ENCODE measurements at places on chromosomes 12 and 14.

DNA sequence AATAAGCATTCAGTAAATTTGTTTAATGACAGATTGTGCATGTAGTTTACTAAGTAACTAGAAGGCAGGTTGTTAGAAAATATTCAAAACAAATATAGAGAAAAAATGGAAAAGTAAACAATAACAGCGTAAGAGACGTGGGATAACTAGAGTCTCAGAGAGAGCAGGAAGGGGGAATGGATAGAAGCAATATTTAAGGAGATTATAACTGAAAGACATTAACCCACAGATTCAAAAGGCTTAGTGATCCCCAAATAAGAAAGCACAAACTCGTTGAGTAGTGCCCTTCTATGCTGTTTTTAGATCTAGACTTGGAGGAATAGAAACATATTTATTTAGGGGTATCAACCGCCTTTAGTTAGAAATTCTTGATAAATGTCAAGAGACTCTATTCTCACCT, 169.7 kb upstream of the RGS6 start:
- DNase-seq, result no peak

DNA sequence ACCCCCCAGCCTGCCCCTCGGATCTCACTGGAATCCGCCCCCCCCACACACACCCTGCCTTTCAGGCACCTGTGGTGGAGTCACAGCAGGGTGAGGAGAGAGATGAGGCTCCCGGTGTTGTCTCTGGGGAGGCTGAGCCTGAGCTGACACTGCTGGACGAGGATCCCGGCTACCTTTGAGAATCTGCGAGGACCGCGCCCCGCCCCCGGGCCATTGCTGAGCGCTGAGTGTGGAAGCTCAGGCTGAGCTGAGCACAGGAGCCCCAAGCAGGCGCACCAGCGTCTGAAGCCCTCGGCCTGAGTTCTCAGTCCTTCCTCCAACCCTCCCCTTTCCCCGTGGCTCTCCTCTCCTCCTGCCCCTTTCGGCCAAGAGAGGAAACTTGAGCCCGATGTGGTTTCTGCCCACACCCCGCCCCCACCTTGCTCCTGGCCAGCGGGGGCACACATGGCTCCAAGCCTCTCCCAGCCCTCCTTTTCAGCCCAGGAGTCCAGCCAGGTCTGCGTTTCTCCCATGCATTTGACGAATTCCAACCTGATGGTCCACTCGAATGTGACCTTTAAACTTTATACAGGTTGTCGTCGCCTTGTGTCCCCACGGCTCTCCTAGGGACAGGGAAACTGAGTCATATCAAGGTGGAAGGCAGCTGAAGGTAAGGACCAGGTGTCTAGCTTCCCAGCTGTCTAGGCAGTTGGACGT, at the start of gene NFE2:
Gene NFE2, minus strand, starts transcription at position 284 of the 696 bp plus-strand sequence. CDS start 5,767 bp downstream, outside the sequence.
- no peak for DNase-seq

DNA sequence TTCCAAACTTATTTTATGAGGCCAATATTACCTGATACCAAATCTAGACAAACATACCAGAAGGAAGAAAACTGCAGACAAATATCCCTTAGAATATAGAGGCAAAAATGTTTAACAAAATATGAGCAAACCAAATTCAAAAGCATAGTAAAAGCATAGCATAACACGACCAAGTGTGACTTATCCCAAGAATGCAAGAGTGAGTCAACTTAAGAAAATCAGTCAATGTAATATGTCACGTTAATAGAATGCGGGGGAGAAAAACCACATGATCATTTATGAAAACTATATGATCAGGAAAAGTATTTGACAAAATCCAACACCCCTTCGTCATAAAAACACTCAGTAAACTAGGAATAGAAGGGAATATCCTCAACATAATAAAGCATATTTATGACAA, 217.3 kb downstream of the ADGRD1 start:
- DNase-seq, result no peak

DNA sequence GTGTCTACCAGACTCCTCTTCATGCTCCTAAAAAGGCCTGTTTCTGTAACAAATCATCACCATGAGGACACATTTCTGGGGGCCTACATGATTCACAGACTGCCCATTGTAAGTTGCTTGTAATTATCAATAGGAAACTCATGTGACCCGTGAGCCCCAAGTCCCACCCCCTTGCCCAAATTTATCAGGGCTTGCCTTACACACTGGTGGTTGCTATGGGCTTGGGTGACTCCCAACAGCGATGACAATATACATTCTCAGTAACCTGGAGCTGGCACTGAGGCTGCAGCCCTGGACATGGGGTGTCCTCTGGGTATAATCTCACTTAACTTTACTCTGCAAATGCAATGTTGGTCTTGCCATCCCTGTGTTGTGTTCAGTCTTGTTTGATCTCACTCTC, 149.2 kb downstream of the NRXN3 start:
- no peak for DNase-seq

DNA sequence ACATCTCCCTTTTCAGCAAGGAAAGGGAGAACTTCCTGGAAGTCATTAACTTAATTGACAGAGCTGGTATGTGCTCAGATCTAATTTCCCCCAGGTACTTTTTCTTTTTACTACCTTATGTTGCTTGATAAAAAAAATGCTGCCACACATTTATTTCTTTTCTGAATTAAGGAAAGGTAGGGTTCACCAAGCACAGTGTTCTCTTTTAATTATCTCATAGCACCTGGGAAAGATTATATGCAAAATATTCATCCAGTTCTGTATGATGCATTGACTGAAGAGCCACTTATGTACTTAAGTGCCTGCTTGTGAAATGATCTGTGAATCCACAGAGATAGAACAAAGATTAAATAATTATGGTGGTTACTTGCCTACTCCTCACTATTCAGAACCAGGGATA, 25.1 kb downstream of the KCNC2 start:
- DNase-seq, result no peak

- DNase-seq, result no peak
These were observed 15.0 kb upstream of the MAPKAPK5 start for GRCh38 chr12:111826992-111827391.

DNA sequence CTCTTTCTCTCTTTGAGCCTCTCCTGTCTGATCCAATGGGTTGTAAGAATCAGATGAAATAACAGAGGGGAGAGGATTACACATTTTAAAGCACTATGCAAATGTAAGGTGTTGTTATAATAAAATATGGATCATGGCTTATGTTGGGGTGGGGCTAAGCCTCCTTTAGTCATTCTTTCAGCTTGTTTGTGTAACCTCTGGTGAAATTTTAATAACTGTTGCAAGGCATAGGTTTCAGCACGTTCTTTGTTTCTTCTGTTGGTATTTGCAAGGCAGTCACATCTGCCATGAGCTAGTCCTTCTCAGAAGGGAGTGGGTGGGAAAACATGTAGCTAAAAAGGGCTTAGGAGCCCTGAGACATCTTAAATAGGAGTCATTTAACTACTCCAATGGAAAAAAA, 74.8 kb upstream of the FRMD6 start:
- DNase-seq, result no peak

DNA sequence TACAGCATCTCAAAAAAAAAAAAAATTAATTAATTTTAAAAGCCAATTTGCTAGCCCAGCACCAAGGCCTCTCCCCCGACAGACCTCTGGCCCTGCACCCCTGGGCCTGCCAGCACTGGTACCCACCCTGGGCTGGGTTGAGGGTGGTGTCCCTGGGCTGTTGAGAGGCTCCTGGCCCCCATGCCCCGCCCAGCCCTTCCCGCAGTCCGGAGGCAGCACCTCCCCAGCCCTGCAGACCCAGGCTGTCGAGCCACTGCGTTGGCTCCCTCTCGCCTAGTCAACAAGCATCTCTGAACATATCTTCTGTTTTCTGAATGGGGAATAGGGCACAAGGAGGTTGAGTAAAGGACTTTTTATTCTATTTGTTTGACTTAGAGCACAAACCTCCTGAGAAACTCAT, 87.1 kb downstream of the FBXL14 start:
- DNase-seq, result no peak

- DNase-seq, result no peak
These were observed 34.6 kb downstream of the ATF7 start for GRCh38 chr12:53591301-53592206.

Measured in activated CD4-positive, alpha-beta T cell treated with anti-CD3 and anti-CD28 coated beads for 24 hours (primary cell).